ENCODE measurements at places on chromosomes 11 and 22.

GRCh38 chr11:72040491-72041363 is 39.6 kb downstream of the NUMA1 start:
- peak; percentile 91 for DNase-seq

DNA sequence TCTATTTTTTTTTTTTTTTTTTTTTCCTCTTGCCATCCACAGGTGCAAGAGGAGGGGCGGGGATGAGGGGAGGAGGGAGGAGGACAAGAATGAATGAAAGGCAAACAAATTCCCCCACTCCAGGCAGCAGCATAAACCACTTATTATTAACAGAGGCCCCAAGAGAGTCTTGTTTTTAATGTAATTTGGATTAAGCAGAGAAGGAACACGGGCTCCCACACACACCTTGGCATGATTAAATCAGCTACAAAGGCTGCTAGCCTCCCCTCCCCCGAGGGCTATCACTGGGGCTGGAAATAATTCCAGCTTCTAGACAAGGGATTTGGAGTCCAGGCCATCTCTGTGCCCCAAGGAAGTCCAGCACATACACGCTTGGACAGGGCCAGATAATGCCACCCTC is 93.4 kb upstream of the DRD2 start:
- no peak for DNase-seq

DNA sequence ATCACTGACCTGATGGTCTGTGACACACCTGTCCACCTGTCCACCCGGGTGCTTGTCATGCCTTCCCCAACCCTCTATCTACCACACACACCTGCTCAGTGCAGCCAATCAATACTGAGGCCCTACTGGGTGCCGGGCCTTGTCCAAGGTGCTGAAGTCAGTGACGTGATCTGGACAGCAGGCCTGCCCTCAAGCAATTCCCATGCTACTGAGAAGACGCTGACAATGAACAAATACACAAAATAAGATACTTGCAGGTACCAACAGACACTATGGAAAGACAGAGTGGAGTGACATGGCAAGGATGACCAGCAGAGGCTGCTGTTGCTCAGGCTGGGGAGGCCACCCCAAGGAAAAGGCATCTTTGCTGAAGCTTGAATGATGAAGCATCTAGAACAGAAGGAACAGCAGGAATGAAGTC is 21.2 kb downstream of the PLAAT3 start:
- no peak for DNase-seq

GRCh38 chr11:27200779-27201453 is 160.3 kb downstream of the BBOX1 start:
- DNase-seq, result no peak

GRCh38 chr11:62004473-62004872 is 37.0 kb upstream of the FTH1 start:
- DNase-seq, result peak; percentile 19

DNA sequence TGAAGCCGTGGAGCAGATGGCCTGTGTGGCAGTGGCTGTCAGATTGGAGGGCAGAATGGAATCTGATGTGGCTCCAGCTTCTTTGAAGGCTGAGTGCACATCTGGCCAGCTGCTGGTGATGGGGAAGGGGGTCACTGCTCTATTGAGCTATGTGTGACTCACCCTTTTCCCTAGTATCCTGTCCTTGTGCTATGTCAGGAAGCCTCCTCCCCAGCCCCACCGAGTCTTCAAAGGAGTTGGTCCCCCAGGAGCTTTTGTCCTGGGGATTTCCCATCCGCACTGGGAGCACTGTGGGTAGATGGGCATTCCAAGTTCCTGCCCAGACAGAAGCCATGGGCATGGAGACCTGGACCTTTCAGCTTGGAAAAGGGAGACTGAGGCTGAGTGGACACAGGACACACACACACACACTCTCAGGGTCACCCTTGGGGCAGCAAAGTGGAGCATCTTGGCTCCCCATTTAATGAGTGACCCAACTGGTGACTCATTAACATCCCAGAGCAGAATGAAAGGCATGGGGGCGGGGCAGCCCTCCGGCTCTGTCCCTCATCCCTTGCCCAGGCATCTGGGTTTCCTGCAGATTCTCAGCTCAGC is 3.3 kb downstream of the SERPINH1 start:
- DNase-seq, result no peak

- DNase-seq, result no peak
Observed at GRCh38 chr22:23038902-23039301, 31.4 kb upstream of the GNAZ start.

GRCh38 chr11:72328366-72329224 is 84.6 kb upstream of the PHOX2A start:
- no peak for DNase-seq

All from fibroblast of skin of left biceps (primary cell).